GM04503 (cell line): ENCODE measurements at places on chromosomes 11 and 22.

DNA sequence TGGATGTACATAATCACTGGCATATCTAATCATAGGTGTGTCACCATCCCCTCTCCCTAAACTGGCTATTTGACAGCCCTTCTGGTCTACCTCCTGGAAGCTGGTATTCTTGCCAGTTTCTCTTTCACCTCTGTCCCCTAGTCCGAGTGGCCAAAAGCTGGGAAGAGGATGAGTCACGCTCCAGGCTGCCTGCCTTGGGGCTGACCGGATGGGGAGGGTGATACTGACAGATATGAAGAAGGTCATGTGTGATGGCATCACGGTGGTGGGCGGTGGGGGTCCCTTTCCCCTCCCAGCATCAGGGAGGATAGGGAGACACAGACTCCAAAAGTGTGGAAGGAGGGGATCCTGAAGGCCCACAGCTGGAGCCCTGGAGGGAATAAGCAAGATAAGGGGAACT is 4.8 kb downstream of the OAF start:
- DNase-seq: no peak

- DNase-seq: no peak
Observed at GRCh38 chr11:1827095-1827813, 7.5 kb upstream of the SYT8 start.

- DNase-seq: no peak
Observed at GRCh38 chr11:117717485-117718314, 79.3 kb downstream of the DSCAML1 start.

GRCh38 chr22:44460691-44461375 is 37.2 kb downstream of the RTL6 start:
- no peak for DNase-seq

GRCh38 chr11:128282053-128282452 is 305.3 kb downstream of the ETS1 start:
- no peak for DNase-seq

DNA sequence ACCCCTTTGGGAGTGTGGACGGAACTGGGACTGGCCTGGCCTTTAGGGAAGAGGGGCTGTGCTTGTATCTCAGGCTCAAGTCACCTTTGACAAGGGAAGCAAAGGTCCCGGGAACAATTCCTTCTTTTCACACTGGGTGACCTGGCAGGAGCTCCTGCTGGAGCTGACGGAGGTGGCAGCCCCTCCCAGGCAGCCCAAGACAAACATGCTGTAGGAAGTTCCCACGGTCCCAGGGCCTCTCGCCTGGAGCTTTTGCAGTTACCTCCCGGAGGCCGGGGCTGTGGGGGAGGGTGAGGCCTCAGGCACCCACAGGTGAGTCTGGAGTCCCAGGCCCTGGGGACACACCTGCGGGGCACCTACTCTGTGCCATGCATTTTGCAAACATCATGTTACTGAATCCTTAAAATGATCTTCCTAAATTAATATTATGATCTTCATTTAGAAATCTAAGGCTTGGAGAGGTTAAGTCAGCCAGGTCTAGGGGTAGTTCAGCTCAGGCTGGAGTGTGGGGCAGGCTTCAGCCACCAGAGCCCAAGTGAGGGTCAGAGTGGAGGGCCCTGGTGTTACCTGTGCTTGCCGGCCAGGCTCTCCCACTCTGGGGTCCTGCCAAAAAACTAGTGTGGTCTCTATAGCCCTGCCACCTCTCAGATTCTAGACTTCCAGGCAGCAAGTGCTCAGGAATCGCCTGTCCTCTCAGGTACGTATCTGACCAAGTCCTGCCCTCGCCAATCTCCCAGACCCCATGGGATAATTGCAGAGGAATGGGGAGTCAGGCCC is 15.7 kb upstream of the MYEOV start:
- DNase-seq: no peak

DNA sequence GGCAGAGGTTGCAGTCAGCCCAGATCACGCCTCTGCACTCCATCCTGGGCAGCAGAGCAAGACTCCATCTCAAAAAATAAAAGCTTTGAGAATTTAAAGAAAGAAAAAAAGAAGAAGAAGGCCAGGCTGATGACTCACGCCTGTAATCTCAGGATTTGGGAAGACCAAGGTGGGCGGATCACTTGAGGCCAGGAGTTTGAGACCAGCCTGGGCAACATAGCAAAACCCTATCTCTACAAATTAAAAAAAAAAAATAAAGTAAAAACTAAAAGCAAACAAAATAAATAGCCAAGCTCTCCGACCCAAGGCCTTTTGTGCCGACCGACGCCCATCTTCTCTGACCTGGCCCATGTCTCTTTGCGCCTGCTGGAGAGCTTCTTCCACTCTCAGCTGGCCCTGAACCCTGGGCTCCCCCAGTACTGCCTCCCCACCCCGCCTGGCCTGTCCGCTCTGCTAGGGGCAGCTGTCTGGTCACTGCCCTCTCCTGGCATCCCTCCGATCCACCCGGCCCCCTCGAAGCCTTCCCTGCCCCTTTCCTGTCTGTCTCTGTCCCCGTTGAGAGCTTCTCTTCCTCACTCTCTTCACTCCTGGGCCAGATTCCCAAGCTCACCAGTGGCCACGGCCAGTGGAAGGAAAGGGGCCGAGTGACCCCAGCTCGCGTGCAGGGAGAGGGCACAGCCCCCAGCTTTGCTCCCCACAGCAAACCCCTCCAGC is 4.8 kb upstream of the LSP1 start:
- DNase-seq: no peak

DNA sequence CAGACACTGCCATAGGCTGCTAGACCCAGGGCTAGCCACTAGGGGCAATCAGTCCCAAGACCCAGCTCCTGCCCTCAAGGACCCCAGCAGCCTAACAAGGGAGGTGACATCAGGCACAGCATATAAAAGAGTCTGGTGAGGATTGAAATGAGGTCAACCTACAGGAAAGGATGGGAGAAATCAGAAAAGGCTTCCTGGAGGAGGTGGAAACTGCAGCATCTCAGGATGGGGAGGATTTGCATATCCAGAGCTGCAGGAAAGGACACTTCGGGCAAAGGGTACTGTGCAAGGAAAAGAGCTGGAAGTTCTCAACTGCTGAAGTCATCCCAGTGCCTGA is 2.9 kb upstream of the ARFGAP2 start:
- no peak for DNase-seq

GRCh38 chr11:64004590-64004984 is 18.3 kb downstream of the OTUB1 start:
- no peak for DNase-seq

DNA sequence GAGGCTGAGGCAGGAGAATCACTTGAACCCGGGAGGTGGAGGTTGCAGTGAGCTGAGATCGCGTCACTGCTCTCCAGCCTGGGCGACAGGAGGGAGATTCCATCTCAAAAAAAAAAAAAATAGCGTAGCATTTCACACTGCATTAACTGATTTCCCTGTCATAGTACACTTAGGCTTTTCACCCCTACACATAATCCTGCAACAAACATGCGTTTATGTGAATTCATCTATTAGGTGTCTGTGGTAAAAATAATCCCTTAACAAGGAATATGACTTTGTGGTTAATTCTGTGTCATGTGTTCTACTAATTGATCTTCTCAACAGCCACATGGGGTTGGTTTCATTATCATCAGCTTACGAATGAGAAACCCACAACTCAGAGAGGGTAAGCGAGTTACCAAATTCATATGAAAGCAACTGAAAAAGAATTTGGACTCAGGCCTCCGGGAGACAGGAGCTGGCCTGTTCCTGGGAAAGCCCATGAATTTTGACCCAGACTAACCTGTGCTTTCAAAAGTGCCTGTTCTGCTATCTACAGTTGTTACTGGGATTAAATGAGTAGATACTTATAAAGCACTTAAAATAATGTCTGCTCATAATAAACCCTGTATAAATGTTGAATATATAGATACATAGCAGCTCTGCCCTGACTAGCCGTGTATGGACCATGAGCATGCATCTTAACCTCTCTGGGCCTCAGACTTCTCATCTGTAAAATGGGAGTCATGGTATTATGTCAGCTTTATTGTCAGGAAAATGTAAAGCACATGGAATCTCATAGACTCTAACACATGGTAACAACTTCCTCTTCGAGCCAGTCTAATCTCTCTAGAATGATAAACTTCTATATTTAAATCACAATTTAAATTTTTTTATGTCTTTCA is 36.6 kb downstream of the KCNJ1 start:
- DNase-seq: no peak

GRCh38 chr11:101342307-101342706 is 212.7 kb upstream of the PGR start:
- no peak for DNase-seq

GRCh38 chr22:45318558-45319323 is 9.0 kb downstream of the FAM118A start:
- DNase-seq: no peak

DNA sequence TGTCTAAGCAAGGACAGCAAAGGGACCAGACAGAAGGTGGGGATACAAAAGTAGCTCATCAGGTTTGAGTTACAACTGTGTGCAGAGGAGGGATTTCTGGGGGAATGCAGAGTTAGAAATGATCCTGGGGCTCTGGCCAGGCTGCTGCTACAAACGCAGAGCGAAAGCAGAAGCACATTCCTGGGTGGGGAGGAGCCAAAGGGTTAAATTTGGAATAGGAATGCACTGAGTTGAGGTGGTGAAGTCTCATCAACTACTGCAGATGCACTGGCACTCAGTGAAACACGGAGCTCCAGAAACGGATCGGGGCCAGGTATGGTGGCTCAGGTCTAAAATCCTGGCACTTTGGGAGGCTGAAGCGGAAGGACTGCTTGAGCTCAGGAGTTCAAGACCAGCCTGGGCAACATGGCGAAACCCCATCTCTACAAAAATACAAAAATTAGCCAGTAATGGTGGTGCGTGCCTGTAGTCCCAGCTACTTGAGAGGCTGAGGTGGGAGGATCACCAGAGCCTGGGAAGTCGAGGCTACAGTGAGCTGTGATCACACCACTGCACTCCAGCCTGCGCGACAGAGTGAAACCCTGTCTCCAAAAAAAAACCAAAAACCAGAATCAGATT is 3.2 kb downstream of the CHKA start:
- no peak for DNase-seq

GRCh38 chr11:76677458-76677765 is 6.9 kb upstream of the LRRC32 start:
- DNase-seq: no peak

GRCh38 chr11:24496736-24497725 is at the start of gene LUZP2:
LUZP2 (plus strand) TSS chr11:24497053.
- DNase-seq: no peak

GRCh38 chr11:100731471-100731870 is 44.4 kb downstream of the ARHGAP42 start:
- DNase-seq: no peak

DNA sequence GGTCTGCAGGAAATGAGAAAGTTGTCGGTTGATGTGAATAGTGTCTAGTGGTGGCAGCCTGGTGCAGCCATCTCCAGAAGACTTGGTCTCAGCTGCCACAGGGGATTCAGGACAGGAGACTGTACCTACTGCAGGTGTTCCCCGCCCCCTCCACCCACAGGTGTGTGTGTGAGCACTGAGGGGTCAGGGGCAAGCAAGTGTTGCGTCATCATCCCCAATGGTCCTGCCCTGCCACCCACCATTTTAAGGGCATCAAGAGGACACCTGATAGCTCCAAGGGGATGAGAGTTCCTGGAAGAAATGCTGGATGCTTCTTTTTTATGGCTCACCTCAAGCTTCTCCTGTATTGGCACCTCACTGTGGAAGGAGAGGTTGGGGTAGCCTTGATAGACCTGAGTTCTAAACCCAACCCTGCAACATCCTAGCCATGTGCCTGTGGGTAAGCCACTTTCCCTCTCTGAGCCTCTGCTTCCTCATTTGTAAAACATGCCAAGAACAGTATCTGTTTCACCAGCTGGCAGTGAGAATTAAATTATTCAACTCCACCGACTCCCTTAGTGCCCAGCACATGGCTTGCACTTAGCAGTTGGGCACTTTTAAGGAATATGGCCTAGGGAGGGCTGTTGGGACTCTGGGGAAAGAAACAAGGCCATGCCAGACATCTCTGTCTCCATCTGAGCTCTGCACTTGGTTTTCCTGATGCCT is 6.1 kb downstream of the C11orf91 start:
- no peak for DNase-seq

- no peak for DNase-seq
Observed at GRCh38 chr22:39098576-39098975, 1.5 kb downstream of the APOBEC3H start.

GRCh38 chr22:25202290-25202921 is 2.7 kb downstream of the CRYBB3 start:
- no peak for DNase-seq

DNA sequence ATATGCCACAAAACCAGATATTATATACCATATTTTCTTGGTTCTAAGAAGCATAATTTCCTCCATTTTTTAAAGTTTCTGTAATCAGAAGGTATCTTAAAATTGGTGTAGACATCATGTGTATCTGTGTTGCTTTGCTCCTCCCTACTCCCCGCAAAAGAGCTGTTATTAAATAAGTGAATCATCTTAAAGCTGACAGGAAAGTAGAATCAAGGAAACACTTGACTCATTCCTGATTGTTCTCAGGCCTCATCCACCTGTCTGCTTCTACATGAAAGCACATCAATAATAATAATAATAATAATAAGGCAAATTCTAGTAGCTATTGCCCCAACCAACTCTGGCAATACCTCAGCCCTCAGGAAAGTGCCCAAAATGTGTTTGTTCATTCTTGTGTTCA is 26.2 kb upstream of the GUCY1A2 start:
- no peak for DNase-seq

- no peak for DNase-seq
Observed at GRCh38 chr11:64878494-64879243, at the start of gene EHD1. EHD1 (minus strand) TSS chr11:64878621; CDS start chr11:64878464, 157 bp downstream.

- no peak for DNase-seq
Observed at GRCh38 chr22:19713650-19714311, 522 bp upstream of the SEPTIN5 start.

- DNase-seq: no peak
Observed at GRCh38 chr11:119320776-119321524, 4.0 kb upstream of the MCAM start.

DNA sequence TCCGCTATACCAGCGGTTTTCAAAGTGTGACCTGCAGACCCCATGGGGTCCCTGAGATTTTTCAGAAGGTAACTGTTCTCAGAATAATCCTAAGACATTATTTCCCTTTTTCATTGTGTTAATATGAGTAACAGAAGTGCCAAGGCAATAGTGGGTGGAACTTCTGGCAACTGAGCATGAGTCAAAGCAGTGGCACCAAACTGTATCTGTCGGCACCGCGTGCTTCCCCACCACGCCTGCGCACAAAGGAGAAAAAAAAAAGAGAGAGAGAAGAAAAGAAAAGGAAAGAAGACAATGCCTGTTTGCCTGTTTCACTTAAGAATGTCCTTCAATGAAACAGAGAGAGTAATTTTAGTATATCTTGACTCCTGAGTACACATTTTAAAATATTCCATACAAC is 679.9 kb downstream of the OPCML start:
- DNase-seq: no peak

GRCh38 chr22:42990131-42990838 is 24.7 kb downstream of the PACSIN2 start:
- no peak for DNase-seq
